NCI-H1417 treated with DMSO at 0.1 percent for 48 hours (cell line): ENCODE measurements at places on chromosomes 11 and 22.

DNA sequence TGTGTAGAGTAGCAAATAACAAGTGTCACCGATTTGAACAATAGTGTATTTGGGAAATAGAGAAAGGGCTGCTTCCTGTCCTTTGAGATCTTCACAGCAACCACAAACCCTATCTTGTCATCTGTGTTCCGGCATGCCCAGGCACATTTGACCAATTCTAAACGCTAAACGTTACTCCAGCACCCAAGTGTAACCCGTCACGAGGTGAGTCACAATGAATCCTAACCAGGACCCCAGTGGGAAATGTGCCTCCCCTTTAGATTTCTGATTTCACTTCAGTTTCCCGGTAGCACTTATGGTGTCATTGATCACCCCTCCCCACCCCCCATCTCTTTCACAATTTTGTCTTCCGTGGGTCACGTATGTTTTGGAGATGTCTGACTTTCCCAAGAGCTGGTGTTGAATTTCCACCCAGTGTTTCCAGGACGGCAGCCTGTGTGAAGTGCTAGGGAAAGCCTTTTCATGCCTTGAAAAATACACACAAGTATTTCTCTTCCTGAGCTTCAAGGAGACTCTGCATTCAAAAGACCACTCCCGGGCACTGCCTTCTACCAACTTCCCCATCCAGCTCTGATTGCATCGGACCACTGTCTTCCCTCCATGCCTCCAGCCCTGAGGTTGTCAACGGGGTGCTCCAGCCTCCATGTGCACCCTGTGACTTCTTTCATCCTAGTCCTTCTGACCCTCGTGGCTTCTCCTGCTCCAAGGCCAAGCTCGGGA lies 10.5 kb upstream of the C11orf24 start:
- DNase-seq, result no peak

- no peak for DNase-seq
These were observed 57.6 kb upstream of the B3GAT1 start for GRCh38 chr11:134469627-134470026.

GRCh38 chr11:119617340-119617713 lies 111.7 kb downstream of the NECTIN1 start:
- no peak for DNase-seq

DNA sequence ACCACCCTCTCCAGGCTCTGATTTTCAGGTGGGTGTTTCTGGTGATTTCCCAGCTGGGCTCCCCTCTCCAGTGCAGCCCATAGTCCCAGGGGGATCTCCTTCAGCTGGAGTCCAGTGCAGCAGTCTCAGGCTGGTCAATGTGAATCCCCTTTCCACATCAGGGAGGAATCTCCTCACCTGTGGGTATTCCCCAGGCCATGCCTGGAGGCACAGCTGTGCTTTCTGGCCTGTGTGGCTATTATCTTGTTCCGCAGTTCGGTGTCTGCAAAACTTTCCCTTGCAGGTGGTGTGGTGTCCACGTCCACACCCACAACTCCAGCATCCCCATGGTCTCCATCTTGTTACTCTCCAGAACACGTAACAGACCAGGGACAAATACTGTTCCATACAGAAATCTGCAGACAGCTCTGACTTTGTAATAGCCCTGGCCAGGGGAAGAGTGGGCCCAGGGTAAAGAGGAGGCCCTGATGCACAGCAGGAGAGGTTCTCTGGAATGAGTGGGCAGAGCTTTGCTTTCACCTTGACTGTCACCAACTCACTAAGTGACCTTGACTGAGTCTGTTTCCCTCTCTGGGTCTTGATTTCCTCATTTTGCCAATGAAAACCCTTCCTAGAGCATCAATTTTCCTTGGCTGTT lies 183.2 kb downstream of the CSNK2A3 start:
- DNase-seq, result no peak

DNA sequence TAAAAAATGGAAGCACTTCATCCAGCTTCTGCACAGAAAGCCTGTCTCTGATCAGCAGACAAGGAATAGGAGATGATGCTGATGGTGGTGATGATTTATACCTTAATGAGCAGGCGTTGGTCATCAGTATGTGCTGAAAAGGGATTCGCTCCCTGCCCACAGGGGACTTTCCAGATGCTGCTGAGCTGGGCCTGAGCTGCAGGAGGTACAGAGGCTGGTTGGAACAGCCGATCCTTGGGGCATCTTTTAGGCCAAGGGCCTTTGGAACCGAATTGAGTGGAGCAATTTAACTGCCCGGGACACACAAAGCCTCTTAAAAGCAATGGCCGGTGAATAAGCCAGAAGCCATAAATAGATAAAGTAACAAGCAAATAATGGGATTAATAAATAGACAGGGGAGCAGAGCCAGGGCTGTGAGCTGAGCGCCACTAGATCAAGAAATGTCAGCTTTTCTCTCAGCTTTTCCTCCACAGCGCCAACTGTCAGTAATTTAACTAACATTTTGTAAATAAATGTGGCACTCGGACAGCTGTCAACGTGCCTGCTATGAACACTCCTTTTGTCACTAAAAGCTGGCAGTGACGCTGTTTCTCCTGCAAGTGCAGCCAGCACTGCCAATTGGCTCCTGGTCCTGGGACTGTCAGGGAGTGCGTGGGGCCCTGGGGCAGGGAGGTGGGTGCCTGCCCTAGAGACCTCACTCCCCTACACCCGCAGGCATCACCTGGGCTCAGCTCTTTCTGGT lies 562.3 kb downstream of the NTM start:
- DNase-seq, result no peak

DNA sequence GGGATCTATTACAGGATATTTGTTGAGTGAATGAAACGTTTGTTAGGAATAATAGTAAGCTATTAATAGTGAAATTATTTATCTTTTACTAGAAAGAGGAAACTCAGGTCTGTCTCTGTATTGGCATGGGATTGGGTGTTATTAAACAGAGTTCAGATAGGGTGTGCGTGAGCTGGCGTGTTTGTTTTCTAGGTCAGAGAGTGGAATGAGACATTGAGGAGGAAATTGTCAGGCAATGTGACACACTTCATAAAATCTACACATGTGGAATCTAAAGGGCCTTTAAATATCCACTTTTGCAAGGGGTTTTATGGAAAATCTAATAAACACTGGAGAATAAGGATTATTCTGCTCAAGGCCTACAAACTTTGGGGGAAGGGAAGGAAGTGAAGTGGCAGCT lies 552.9 kb downstream of the NTM start:
- no peak for DNase-seq

DNA sequence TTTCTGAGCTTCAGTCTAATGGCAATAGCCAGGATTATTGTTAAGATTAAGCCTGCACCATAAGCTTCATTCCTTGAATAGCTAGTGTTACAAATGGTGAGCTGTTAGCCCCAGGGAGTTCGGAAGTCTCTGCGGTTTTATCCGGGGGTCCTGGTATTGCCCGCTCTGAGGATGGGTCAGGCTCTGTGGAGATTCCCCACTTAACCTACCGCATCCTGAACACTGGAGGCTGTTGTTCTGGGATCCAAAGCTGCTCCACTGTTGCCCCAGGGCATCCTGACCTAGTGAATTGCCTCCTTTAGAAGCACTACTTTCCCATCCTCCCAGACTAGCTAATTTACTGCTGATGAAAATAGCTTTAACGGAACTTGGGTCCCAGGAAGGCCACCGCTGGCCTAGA lies 14.5 kb upstream of the PEX26 start:
- no peak for DNase-seq
